ENCODE measurements at places on chromosomes 4 and X.
A peak's percentile ranks its signal among the peaks of the same experiment; 100 is the strongest.

DNA sequence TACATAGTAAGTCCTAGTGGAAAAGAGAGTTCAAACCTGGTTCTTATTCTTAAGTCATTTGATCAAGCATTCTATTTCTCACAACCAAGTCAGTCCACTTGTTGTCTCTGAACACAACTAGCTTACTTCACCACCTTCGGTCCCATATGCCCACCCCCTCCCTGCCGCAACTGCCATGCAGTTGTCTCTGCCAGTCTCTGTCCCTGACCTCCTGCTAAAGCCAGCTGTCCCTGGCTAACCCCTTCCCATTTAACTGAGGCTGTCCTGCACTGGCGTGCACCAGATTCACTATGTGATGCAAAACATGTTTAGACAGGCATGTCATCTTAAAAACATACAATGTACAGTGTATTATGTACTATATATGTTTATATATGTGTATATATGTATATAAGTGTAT, 12.7 kb downstream of the FRAS1 start:
- no peak for DNase-seq

DNA sequence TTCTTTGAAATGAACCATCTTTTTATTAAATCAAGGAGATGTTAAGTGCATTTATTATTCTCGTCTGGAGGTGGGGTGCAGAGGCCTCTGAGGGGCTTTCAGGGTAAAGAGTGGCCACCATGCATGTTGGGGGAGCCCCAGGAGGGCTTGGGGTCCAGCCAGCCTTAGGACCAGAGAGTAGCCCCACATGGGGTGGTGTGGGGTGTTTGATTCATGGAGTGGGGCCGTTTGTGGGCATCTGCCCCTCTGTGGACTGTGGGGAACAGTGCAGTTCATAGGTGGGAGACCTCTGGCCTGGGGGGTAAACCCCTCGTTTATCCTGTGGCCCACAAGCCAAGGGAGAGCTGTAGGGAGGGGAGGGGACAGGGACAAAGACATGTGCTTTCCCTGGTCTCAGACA, 26.9 kb downstream of the HTRA3 start:
- DNase-seq, result no peak

- DNase-seq, result peak; percentile 39
These were observed 4.2 kb downstream of the PAK3 start for GRCh38 chrX:111100191-111100590.

- no peak for DNase-seq
These were observed 71.9 kb downstream of the CLDN22 start for GRCh38 chr4:183248201-183248600.

- no peak for DNase-seq
These were observed 33.8 kb upstream of the AMELX start for GRCh38 chrX:11259437-11259836.

DNA sequence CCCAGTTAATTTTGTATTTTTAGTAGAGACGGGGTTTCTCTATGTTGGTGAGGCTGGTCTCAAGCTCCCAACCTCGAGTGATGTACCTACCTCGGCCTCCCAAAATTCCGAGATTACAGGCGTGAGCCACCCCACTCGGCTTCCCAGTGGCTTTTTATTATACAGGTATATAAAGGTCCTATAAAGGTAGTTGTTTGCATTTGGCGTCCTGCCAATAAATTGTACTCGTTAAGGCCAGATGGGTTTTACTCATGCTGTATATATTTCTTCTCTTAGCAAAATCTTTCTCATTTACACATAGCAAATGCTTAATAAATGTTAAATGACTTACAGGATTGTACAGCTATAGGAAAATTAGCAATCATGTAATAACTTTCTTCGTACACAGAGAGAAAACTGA, 6.9 kb downstream of the SHROOM3 start:
- DNase-seq, result no peak

DNA sequence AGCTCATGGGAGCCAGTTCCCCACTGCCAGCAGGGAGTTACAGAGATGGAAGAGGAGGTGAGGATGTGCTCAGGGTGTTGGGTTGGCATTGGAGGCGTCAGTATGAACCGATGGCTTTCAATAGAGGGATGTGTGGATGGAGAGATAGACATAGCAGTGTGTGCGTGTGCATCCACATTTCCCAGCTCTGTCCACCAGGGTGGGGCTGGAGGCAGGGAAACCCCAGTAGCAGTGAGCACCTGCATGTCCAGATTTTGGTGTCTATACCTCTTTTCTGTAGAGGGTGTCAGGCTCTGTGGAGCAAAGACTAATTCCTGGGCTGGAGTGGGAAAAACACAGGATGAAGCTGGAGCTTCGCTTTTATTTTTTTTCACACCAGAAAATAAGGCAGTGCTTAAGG, 37.2 kb upstream of the HGFAC start:
- DNase-seq, result no peak

DNA sequence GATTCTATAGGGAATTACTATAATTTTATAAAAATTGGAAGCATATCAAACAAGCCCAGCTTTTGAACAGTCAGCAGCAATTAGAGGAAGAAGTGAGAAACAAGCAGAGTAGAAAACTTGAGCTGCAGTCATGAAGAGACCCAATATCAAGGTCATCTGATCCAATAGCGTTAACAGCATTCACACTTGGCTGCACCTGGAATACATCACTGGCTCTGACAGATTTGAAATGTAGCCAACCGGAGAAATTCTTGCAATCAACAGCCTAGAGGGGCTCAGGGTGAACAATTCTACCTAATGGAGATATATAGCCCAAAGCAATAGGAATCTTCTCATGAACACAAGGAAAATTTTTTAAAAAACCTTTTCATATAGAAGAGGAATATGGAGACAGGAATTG, 13.6 kb downstream of the DDX53 start:
- no peak for DNase-seq

GRCh38 chr4:169030562-169030982, 20.5 kb upstream of the CBR4 start:
- DNase-seq, result no peak

DNA sequence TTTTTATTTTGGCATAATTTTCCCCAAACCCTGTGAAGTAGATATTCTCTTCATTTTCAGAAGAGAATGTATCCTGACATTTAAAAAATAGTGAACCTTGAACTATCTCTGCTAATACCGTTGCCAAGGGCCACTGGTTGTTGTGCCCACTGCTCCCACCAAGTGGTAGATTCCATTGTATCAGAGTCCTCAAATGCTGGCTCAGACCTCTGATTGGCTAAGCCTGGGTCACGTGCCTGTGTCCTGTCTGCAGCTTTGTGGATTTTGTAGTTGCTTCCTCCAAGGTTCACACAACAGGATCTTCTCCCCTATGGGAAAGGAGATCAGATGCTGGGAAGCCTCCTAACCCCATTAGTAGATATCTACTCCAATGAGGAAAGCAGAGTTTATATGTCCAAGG, 104.8 kb upstream of the CASK start:
- no peak for DNase-seq

DNA sequence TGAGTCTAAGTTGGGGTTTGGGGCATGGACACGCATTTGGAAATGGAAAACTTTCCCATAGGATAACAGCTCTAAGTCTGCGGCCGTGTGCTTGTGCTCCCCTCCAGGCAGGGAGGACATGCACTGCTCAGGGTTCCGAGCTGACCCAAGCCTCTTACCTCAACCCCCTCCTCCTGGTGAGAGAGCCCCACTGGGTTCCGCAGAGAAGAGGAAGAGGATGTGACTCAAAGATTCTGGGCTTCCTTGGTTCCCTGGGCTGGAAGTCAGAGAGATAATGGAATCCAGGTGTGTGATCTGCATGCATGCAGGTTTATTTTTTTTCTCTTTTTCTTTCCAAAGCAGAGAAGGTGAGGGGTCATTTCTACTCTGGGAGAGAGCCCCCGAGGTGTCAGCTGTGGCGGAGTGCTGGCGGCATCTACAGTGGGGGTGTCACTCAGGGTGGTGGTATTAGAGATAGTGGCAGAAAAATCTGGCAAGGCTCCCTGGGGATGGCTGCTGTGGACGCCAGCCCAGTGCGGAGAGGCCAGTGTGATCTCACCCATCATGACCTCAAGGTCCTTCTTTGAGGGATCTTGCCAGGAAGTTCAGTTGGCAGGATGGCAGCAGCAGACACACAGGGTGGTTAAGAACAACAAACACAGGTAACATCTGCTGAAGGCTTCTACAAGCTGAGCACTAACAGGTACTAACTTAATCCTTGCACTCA, 168.7 kb upstream of the HAND2 start:
- DNase-seq, result no peak

- no peak for DNase-seq
These were observed 129.6 kb upstream of the QRFPR start for GRCh38 chr4:121510341-121510874.

GRCh38 chr4:7941111-7941964, 1.7 kb upstream of the AFAP1 start:
- no peak for DNase-seq

DNA sequence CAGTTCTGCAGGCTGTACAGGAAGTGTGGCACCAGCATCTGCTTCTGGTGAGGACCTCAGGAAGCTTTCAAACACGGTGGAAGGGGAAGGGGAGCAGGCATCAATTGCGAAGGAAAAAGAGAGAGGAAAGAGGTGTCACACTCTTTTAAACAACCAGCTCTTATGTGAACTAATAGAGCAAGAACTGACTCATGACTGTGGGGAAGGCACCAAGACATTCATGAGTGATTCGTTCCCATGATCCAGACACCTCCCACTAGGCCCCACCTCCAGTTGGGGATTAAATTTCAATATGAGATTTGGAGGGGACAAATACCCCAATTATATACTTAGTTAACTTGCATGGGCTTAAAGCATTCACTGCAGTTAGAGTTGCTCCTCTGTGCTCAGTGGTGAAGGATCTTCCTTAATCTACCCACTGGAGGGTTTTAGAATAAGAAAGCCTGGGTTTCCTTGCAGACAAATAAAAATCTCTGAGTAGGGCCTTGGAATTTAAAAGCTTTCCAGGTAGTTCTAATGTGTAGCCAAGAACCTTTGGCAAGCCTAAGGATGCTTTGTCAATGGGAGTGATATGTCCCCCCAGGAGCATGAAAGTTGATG, 60.0 kb downstream of the SYNPO2 start:
- DNase-seq, result no peak

DNA sequence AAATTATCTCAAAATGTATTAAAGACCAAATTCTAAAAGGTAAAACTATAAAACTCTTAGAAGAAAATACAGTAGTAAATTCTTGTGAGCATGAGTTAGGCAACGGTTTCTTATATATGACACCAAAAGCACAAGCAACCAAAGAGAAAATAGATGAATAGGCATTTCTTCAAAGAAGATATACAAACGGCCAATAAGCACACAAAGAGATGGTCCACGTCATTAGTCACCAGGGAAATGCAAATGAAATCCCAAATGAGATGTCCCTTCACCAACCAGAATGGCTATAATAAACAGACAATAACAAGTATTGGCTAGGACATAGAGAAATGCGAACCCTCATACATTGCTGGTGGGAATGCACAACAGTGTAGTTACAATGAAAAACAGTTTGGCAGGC, 44.6 kb downstream of the RAB33A start:
- no peak for DNase-seq

DNA sequence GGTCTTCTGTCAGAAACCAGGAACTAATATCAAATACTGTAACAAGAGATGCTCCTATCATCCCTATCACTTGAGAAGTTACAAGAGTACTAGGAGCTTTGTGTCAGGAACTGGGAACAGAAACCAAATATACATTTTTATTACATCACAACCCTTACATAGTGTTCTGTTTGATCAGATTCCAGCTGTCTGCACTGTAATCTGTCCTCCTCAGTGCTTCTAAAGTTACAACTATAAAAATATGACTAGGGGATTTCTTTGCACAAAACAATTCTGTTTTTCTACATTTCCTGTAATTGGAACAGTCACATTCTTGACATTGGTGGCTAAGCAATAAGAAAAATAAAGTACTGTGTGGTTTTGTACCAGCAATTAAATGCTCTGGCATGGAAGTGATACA, 686.0 kb downstream of the PDHA2 start:
- no peak for DNase-seq

DNA sequence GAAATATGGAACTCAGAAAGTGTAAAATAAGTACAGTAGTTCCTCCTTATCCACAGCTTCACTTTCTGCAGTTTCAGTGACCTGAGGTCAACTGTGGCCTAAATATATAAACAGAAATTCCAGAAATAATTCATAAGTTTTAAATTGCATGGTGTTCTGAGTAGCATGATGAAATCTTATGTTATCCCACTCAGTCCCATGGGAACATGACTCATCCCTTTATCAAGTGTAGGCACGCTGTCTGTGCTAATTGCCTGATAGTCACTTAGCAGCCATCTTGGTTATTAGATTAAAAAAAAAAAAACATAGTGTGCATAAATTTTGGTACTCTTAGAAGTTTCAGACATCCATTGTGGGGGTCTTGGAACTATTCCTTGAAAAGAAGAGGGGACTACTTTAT, 983.4 kb upstream of the ADGRL3 start:
- no peak for DNase-seq

DNA sequence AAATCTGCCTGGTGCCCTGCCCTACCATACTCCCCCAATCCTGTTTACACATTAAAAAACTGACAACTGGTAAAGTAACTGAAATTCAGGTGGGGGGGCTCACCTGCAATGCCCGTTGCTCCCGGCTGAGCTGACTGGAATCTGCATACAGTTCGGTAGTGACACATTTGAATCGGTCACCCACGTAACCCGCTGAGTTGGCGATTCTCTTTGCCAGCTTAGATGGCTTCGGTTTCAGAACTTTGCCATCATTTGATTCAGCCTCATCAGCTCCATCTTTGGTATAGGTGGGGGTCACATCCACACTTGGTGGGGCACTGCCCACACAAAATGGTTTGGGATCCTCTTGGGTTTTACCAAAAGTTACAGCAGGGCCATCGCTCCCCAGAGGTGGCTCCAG, 25.5 kb downstream of the BCOR start:
- DNase-seq, result peak; percentile 10

Measured in activated T-cell treated with anti-CD3 and anti-CD28 coated beads, Interleukin-2, amount 50 U/mL, for 1 hour (primary cell).